ENCODE measurements at places on chromosomes 1 and 21.

- no peak for DNase-seq
These were observed 483.0 kb upstream of the DEPDC1 start for GRCh38 chr1:68979891-68980290.

DNA sequence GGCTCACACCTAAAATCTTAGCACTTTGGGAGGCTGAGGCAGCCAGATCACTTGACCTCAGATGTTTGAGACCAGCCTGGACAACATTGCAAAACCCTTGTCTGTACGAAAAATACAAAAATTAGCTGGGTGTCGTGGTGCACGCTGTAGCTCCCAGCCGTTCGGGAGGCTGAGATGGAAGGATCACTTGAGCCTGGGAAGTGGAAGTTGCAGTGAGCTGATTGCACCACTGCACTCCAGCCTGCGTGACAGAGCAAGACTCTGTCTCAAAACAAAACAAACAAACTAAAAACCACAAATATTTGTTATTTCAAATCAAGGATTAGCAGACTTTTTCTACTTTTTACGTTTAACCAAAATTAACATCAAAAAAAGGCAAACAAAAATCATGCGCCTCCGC, 31.3 kb downstream of the INKA2 start:
- DNase-seq = no peak

- no peak for DNase-seq
These were observed at the start of gene CNTN2 for GRCh38 chr1:205042911-205043806. Gene CNTN2 (plus strand): TSS chr1:205043212. CDS start chr1:205053186, 9,974 bp downstream.

DNA sequence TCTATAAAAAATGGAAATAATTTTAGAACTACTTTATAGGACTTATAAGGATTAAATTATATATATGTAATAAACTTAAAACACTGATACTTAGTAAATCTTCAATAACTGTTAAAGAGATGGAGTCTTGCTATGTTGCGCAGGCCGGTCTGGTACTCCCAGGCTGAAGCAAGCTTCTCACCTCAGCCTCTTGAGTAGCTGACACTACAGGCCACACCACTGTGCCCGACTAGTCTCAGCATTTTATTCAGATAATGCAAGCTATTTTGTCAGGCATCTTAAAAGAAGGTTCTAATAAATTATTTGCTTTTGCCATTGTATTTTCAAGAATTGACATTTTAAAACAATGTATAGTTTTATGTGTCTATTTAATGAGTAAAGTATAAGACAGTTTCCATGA, 20.8 kb downstream of the CNST start:
- no peak for DNase-seq

DNA sequence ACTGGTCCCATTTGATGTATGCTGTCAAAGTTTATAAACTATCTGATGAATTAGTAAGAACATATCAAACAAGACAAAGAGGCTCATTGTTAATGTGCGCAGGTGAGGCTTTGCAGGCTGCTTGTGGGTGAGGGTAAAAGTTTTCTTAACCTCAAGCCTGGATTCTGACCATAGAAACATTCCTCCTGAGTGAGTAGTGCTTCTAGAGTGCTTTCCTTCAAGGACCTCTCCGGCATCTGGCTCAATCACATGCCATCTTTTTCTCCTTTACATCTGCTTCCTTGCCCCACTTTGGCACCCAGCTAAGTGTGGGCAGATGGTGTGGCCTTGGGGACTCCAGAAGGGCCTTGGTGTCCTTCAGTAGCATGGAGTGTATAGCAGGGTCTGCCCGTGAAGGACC, 104.0 kb downstream of the ROR1 start:
- no peak for DNase-seq

Data from stimulated activated CD4-positive, alpha-beta T cell treated with anti-CD3 and anti-CD28 coated beads, Interleukin-4, amount 100 ng/mL, for 24 hours (primary cell).